NCI-H774 (cell line): ENCODE measurements at places on chromosomes 1 and 21.

GRCh38 chr1:244271691-244272308 lies 179.9 kb downstream of the ADSS2 start:
- DNase-seq: no peak

DNA sequence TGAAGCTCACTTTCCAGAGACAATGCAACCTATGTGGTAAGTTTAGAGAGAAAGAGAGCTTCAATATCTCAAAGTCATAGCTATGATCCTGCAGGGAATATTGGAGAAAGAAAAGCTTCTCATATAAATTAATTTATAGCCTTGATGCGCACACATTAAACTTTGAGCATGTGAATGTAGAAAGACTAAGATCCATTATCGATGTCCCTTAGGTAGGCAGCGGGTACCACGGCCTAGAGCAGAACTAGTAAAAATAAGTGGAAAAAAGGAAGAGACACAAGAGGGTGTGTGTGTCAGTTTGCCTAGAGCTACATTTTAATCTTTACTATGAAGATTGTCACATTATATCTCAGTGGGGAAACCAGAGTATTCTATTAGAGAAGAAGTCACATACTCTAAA lies 685.6 kb downstream of the AMY1C start:
- no peak for DNase-seq

DNA sequence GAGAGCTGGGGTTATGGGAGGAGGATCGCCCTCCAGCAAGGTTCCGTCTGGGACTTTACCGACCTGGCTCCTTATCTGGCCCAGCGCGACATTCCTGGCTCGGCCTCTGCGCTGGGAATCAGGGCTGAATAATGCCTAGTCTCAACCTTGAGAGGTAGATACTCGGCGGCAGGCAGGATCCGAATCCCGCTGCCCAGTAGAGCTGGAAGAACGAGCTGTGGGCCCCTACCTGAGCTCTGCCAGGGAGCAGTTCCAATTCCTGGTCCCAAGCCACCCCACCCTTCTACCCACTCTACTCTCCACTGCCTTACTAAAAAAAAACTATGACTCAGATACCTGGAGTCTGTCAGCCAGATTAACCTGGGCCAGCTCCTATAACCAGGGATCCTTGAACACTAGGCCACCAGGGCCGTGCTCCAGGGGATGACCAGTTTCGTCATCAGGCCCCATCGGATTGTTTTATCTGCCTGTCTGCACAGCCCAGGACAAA lies 53.6 kb downstream of the RHBG start:
- DNase-seq: no peak

DNA sequence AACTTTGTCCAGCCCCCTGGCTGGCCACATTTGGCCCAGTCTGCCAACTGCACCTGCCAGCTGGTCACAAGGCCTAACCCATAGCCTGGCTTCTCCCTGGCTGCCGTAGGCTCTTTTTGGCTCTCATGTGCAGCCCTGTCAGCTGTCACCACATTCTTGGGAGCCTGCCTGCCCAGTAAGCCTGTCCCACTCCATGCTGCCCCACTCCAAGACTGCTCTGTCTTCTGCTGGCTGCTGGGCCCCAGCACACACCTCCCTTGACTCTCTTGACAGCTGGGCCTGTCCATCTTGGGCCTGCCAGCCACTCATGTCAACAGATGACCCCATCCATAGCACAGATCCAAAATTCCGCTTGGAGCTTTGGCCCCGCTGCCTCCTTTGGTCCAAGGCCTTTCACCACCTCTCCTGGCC lies 74.3 kb upstream of the EDN2 start:
- no peak for DNase-seq

GRCh38 chr1:170634824-170635410 lies 29.0 kb upstream of the PRRX1 start:
- DNase-seq: no peak

GRCh38 chr21:20802201-20802600 lies 196.0 kb upstream of the NCAM2 start:
- DNase-seq: no peak

DNA sequence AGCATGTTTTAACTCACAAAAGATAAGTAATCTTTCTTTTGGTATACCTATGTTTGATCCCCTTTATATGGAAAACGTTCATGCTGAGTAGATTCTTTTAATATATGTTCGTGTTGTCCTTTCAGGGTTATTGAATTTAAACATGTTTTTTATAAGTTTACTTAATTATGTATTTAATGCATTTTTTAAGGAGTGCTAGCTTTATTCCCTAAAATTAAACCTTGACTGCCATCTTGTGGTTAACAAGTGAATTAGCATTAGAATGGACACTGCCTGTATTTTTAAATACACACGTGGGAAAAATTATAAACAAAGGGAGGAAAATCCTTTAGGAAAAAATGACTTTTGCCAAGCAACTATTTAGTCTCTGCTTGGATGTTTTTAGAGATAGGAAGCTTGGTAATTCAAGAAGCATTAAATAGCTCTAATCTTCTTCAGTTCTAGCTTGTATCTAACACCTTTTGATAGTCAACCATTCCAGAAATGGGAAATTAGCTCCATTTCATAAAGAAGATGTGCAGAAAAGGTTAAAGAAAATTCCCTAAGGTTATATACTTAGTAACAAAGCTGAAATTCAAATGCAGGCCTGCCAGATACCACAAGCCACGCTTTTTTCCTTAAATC lies 43.0 kb downstream of the UBE2U start:
- peak; percentile 49 for DNase-seq

DNA sequence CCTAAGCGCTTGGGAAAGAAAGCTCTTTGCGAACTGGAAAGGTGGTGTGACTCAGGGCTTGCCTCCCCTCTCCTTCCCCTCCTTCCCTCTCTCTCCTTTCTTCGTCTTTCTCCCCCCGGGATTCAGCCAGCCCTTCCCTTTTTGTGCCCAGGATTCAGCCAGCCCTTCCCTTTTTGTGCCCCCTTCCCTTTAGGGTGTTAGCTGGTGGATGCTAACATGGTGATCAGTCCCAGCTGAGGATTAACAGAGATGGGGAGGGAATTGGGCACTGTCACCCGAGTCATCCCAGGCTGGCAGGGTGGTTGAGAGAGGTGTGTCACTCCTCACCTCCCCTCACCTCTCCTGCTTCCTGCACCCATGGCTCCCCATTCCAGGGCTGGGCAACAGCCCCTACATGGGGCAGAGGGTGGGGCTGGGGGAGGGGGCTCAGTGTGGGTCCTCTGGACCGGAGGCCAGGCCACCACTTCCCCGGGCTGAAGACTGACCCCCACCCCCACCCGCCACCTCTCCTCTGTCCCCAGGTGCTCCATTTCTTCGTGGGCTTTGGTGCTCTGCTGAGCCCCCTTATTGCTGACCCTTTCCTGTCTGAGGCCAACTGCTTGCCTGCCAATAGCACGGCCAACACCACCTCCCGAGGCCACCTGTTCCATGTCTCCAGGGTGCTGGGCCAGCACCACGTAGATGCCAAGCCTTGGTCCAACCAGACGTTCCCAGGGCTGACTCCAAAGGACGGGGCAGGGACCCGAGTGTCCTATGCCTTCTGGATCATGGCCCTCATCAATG lies 51.5 kb downstream of the ELK4 start:
- no peak for DNase-seq

DNA sequence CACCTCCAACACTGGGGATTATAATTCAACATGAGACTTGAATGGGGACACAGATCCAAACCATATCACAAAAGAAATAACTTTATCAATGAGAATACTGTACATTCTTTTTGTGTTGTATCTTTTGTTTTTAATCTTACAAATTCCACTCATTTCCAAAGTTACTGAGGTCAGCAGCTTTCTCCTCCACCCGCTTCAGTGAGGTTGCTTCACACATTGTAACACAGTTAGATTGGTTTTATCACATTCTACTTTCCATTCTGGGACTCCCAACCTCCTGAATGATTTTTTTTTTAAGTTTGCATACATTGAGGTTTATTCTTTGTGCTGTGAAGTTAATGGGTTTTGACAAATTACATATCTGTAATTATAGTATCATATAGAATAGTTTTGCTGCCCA lies 43.8 kb downstream of the DDAH1 start:
- DNase-seq: no peak

DNA sequence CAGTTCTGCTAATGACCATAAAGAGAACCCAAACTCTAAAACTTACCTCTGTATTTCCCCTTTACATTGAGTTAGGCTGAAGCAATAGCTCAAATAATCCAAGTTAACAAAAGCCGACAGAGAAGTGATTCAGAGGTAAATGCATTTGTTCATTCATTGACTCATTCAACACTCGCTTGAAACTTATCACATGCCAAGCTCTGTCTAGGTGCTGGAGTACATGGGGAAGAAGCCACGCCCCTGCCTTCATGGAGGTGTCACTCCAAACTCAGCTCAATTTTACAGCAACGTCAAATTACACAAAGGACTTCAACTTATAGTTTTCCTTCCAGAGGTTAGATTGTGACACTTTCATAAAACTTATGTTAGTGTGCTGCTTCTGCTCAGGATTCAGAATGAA lies 45.8 kb downstream of the SLC25A24 start:
- DNase-seq: no peak

GRCh38 chr1:31133368-31133767 lies 67.9 kb upstream of the PUM1 start:
- DNase-seq: no peak

DNA sequence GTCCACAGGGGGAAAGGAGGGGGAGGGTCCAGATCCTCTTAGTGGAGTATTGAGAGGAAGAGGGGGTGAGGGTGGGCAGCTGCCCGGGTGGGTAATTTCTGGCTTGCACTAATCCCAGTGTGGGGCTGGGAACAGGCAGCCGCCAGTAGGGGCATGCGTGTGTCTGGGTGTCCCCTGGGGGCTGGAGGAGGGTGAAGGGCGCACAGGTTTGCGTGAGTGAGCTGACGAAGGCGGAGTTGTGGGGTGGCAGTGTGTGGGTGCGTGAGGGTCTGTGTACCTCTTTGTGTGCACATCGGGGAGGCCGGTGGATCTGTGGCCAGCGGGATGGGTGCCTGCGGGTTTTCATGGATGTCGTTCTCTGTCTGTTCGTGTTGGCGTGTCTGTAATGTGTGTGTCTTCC lies 97.3 kb downstream of the PAX7 start:
- DNase-seq: no peak

DNA sequence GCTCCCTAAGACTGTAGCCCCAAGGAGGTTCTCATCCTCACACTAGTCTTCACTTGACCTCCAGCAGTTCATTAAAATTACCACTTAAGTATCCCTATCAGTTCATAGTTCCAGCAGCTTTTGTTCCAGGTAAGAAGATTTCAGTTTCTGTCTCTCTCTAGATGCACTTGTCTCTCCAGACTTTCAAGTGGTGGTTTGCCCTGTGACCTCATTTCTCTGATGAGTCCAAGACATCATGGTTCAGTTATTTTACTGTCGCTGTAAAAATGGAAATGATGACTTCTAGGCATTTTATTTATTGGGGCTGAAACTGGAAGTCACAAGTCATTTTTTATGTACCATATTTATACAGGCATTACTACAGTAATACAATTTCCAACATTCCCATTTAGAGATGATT lies 17.9 kb upstream of the RGS18 start:
- DNase-seq: no peak

- DNase-seq: no peak
These were observed 51.1 kb downstream of the HSF2BP start for GRCh38 chr21:43608225-43608624.

DNA sequence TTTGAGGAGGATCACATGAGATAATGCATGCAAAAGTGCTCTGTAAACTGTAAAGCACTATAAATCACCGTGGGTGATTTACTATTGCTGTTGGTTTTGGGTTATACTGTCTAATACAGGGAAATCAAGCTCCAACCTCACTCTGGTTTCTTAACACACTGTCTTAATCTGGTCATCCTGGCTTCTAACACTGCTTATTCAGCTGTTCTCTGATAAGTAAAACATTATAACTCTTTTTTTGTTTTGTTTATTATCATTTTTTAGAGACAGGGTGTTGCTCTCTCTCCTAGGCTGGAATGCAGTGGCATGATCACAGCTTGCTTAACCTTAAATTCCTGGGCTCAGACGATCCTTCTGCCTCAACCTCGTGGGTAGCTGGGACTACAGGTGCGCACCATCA lies 21.9 kb upstream of the LSM10 start:
- DNase-seq: no peak

DNA sequence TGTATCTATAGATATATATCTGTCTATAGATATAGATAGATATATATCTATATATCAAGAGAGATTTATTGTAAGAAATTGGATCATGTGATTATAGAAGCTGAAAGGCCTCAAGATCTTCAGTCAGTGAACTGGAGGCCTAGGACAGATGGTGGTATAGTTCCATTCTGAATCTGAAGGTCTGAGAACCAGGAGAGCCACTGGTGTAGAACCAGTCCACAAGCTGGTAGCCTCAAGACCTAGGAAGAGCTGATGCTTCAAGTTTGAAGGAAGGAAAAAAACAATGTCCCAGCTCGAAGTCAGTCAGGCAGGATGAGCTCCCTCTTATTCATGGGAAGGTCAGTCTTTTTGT lies 213.2 kb upstream of the JUN start:
- no peak for DNase-seq

DNA sequence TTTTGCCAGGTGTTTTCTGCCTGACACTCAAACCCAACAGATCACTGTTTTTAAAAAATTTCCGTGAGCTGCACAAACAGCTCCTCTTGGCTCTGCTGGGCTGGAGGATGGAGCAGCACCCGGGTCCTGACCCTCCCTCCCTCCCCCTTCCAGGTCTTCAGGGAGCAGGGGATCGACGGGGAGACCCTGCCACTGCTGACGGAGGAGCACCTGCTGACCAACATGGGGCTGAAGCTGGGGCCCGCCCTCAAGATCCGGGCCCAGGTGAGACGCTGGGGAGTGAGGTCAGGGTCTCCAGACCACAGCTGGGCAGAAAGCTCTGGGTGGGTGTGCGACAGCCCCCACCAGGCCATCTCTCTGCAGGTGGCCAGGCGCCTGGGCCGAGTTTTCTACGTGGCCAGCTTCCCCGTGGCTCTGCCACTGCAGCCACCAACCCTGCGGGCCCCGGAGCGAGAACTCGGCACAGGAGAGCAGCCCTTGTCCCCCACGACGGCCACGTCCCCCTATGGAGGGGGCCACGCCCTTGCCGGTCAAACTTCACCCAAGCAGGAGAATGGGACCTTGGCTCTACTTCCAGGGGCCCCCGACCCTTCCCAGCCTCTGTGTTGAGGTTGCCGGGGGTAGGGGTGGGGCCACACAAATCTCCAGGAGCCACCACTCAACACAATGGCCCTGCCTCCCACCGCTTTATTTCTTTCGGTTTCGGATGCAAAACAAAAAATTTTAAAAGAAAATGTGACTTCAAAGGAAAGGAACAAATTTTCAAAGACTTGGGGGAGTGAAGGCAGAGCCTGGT lies 15.3 kb downstream of the NOC2L start:
- no peak for DNase-seq
